ENCODE measurements at places on chromosomes 2 and 18. TPM values are rescaled to one million over a fixed set of nuclear protein-coding genes. Genes with fewer than 3 reads are reported as not detected.

The NDC80 gene
- 59.3 TPM for total RNA-seq

The L3MBTL4 gene
- total RNA-seq: 0.59 TPM

The STEAP3 gene
- total RNA-seq: 16.0 TPM

The RAB17 gene
- 23.3 TPM for total RNA-seq

The VAMP8 gene
- 33.0 TPM for total RNA-seq

Measured in H7 (cell line).